ENCODE measurements at places on chromosomes 16 and 17. TPM values are rescaled to one million over a fixed set of nuclear protein-coding genes. Genes with fewer than 3 reads are reported as not detected.

The SMPD3 gene
- total RNA-seq = 2.8 TPM

The CLEC19A gene
- total RNA-seq = not detected

The STX8 gene
- 22.6 TPM for total RNA-seq

The TPSG1 gene
- not detected for total RNA-seq

The RDM1 gene
- total RNA-seq = 9.9 TPM

All from Caco-2 (cell line).